ENCODE measurements at places on chromosomes 4 and X.

- no peak for ATAC-seq
Observed at GRCh38 chr4:111921714-111922113, 223.5 kb upstream of the FAM241A start.

DNA sequence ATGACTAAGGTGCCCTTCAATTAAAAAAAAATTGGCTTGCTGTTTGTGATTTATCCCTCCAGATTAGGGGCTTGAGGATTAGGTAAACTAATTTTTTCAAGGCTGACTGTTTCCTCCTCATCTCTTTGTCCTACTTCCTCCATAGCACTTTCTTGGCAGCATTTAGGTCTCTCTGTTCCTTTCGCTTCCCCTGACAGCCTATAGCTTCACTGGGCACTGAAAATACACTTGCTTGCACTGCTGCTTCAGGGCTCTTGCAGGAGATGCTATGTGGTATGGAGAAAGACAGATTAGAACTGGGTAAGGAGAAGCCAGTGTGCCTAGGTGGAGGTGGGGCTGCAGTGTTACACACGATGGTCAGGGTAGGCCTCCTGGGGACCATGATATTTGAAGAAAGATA, 112.3 kb upstream of the SFRP2 start:
- no peak for ATAC-seq

GRCh38 chrX:145396612-145397011, 149.3 kb downstream of the SPANXN1 start:
- ATAC-seq = no peak

- no peak for ATAC-seq
Observed at GRCh38 chr4:171846232-171846631, 33.0 kb downstream of the GALNTL6 start.

GRCh38 chrX:33415459-33415858, 204.1 kb upstream of the DMD start:
- ATAC-seq = no peak

- ATAC-seq = no peak
Observed at GRCh38 chrX:9899640-9900111, 67.5 kb upstream of the CLDN34 start.

DNA sequence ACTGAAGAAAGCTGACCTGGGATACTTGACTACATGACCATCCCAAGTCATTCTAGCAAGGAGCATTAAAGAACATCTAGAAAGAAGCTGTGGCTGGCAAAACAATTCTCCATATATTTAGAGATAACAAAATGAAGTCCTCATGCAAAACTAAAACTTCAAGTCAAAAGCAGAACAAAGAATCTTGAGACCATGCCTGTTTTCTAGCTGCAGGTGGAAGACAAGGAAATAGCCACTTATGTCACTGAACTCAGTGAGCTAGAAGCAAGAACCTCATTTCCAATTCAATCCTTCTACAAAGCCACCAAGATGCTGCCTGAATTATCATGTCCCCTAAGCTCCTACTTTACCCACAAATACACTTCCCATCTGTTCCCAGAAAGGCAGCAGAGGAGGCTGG, 13.8 kb downstream of the USP46 start:
- no peak for ATAC-seq

DNA sequence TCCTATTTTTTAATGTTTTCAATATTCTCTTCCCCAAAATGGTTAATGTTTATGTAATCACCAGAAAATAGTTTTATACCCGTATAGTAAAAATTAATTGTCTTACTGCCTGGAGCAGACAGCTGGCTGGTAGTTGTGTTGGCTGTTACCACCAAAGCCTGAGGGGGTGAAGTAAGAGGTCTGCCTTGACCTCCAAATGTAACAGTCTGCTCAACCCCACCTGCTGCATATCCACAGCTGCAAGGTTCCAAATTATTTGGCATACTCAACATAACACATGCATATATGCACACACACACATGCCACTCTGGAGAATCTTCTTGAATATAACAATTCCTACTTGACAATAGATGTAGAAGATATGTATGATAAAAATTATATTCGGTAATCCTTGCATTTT, 624.3 kb downstream of the ADGRL3 start:
- no peak for ATAC-seq

DNA sequence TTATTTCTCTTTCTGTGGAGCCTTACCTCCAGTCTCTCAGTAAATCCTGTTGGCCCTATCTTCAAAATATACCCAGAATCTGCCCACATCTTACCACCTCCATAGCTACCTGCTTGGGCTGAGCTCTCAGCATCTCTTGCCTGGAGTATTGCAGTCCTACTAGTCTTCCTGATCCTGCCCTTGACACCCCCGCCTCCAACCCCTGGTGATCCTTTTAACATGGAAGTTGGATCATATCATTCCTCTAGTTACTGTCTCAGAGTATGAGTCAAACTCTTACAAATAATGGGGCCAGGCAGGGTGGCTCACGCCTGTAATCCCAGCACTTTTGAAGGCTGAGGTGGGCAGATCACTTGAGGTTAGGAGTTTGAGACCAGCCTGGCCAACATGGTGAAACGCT, 43.1 kb upstream of the SETD7 start:
- no peak for ATAC-seq

- ATAC-seq = no peak
Observed at GRCh38 chr4:110184140-110184790, 14.2 kb downstream of the ELOVL6 start.

DNA sequence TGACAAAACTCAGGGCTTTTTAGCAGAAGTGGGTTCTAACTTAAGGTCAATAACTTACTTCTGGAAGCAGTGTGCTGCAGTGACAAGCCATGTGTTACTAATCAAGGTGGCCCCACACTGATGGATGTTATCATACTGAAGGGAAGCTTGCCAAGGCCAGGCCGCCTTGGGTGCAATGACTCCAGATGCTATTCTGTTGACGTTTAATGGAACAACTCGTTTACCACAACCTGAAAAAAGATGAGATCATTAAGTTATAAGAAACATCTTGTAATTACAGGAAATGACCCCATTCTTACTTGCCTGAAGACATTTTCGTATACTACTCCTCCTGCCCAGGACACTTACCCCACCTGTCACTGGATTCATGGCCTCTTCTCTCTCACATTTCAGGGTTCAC, 38.9 kb upstream of the TMPRSS11D start:
- no peak for ATAC-seq

DNA sequence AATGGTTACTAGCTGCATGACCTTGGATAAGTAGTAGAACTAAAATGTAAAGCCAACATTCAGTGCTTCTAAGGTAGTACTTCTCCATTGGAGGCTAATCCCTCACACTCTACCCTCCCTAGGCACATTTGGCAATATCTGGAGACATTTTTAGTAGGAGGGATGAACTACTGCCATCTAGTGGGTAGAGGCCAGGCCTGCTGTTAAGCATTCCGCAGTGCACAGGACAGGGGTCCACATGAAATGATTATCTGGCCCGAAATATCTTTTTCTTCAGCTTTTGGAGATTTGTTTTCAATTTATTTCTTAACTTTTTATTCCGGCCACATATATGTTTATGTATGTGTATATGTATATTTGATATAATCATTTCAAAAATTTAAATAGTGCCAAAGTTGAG, 36.0 kb upstream of the SPANXC start:
- ATAC-seq = no peak

GRCh38 chrX:31706466-31706865, 634.6 kb upstream of the FTHL17 start:
- no peak for ATAC-seq
